AG04450 (cell line): ENCODE measurements at places on chromosomes 11 and 22.
A peak's percentile ranks its signal among the peaks of the same experiment; 100 is the strongest.

GRCh38 chr22:40541300-40541699 is 95.2 kb downstream of the MRTFA start:
- DNase-seq: no peak

DNA sequence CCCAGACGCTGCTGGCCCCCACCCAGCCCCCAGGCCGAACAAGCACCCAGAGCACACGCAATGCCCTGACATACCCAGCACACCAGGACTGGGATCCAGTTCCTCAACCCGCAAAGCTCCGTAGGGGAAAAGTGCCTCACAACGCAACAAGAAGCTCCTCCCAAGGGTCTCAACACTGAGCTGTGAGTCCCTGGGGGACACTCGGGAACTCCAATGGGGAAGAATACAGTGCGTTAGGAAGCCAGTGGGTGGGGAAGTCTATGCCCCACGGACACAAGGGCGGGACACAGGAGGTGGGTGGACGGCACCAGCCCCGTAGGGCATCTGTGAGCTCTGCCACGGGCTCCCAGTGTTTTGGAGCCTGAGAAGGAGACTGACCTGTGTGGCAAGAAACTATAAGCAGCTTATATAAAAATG is 1.6 kb downstream of the DEAF1 start:
- no peak for DNase-seq

GRCh38 chr11:86551288-86552092 is 120.9 kb downstream of the ME3 start:
- DNase-seq: peak; percentile 76

DNA sequence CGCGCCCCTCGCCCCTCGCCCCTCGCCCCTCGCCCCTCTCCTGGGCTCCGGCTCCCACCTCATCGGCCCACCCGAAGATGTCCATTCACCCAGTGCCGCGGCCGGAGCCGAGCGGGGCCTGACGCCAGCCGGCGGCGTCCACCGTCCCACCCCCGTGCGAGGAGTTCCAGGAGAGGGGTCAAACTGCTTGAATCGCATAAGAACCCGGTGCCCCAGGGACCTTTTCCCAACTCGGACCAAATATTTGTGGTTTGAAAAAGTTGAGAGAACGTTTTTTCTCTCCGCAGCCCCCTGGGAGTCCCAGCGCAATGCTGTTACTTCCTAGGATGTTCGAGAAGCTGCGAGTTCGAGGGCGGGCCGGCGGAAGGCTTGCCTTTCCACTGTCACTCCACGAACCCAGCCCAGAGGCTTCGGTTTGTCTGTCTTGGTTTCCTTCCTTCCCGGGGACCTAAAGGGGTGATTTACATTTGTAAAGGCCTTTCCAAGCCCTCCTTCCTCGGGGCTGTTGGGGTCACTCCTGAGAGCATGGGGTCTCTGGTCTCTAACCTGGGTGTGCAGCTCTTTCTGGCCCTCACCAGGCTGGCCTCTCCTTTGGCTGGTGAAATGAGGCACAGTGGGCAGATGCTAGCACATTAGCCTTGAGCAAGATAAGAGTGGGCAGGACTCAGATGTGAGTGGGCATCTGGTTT is 38.0 kb downstream of the ETS1 start:
- no peak for DNase-seq

GRCh38 chr11:69605737-69606526 is 35.0 kb upstream of the CCND1 start:
- no peak for DNase-seq

- DNase-seq: peak; percentile 79
These were observed at the start of gene PRDM10 for GRCh38 chr11:130002352-130002845. Gene PRDM10 (minus strand): TSS chr11:130002835. CDS start chr11:129960964, 41,871 bp downstream.

GRCh38 chr11:3950996-3951660 is 95.7 kb downstream of the STIM1 start:
- DNase-seq: peak; percentile 38

- no peak for DNase-seq
These were observed 2319.9 kb downstream of the LRRC4C start for GRCh38 chr11:39139581-39139980.

DNA sequence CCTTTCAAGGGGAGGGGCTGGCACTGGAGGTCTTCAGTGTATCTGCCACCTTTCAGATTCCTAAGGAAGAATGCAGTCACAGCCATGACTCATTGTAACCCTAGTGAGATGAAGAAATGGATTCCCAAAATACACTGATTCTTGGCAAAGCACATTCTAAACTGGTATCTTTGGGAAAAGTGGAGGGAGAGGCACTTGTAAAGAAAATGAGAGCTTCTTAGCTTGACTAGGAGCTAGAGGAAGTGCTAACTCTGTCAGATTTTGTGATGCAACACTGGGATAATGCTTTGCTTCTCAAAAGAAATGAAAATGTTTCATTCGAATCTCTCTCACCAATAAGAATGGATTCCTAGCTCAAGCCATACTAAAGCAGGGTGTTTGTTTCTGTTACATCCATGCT is 14.3 kb downstream of the NRIP3 start:
- no peak for DNase-seq

DNA sequence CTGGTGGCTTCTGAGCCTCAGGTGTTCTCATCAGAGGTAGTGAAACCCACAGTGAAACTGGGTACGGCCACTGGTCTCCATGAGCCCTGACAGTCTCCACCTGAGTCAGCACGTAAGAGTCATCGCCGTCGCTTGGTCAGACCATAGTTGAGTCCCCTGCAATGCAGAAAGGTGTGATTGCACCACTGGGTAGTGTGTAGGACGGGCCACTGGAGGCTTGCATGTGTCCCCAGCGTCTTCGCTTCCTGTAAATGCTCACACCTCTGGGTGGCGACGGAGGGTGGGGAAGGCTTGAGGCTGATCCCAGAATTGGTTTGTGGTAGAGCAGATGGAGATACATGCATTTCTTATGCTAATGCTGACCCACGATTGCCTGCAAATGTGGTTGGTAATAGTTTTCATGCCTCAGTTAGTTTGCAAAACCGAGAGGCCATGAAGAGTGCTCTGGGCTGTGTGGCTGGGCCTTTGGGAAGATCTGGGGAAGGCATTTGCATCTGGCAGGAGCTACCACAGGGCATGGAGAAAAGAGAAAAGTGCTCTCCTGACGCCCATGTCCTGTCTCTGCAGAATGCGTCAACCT is 26.5 kb downstream of the CTTN start:
- no peak for DNase-seq

GRCh38 chr11:120079750-120080610 is 57.9 kb downstream of the TRIM29 start:
- no peak for DNase-seq

DNA sequence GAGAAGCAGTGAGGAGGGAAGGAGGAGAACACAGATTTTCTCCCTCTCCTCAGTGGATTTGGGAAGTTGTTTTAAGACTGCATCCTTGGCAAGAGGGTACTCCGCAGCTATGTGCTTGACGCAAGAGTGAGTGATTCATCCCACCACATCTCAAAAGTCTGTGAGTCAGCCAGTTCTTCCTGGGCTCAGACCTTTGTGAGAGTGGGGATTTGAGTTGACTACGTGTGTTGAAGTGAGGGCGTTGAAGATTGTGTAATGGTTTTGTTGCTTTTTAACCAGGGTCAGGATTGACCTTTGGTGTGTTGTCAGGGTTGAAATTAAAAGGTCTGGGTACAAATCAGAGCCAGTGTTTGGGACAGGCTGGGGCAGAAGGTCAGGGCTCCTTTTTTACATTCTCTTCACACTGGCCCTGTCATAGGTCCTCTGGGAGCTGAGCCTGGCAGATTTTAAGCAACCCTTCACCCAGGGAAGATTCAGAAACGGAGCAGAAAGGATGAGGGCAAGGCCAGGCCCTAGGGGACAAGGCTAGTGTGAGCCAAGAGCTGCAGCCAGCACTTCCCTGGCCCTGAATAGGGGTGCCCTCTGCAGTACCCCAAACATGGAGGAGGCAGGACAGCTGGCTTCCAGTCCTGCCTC is 4.2 kb upstream of the C11orf86 start:
- DNase-seq: peak; percentile 99

DNA sequence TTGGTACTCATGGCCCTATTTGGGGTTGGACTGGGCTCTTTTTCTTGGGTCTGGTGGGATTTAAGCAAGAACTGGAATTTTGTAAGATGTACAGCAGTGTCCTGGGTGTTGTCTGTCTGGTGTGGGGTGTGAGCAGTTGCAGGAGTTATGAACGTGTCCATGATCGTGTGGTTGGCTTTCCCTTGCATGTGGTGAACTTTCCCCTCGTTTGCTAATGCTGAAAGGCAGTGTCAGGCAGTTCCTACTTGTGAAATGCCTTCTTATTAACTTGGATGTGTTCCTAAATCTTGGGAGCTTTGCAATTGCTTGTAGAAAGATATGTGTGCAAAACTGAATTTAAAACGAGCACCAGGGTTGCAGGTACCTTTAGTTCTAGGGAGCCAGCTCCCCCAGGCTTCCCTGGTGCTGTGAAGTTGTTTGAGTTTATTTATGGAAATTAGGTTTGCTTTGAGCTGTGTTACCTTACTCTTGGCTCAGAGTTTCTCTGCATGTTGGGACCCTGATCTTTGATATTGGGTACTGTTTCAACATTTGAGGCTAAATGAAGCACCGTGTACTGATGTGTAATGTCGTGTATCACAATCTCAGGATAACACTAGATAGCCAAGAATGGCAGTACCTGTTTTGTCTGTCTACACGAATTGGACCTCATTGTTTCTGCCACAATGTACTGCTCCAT is 35.8 kb upstream of the HSD17B12 start:
- no peak for DNase-seq

DNA sequence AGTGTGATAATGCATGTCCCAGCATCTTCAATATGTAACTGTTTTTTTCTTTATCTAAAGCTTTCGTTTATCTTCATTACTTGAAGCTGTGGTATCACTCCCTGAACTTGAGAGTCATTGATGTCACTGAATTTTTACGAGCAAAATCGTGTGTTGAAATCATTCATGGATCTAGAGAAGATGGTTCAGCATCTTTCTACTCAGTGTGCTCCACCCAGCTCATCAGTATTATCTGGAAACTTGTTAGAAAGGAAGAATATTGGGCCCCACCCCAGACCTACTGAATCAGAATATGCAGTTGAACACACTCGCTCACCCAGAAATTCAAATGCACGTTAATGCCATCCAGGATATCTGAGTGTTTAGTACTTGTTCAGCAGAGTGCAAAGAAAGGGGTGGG is 8.3 kb downstream of the CDON start:
- DNase-seq: no peak

GRCh38 chr11:17280494-17281127 is 4.1 kb downstream of the NUCB2 start:
- no peak for DNase-seq

DNA sequence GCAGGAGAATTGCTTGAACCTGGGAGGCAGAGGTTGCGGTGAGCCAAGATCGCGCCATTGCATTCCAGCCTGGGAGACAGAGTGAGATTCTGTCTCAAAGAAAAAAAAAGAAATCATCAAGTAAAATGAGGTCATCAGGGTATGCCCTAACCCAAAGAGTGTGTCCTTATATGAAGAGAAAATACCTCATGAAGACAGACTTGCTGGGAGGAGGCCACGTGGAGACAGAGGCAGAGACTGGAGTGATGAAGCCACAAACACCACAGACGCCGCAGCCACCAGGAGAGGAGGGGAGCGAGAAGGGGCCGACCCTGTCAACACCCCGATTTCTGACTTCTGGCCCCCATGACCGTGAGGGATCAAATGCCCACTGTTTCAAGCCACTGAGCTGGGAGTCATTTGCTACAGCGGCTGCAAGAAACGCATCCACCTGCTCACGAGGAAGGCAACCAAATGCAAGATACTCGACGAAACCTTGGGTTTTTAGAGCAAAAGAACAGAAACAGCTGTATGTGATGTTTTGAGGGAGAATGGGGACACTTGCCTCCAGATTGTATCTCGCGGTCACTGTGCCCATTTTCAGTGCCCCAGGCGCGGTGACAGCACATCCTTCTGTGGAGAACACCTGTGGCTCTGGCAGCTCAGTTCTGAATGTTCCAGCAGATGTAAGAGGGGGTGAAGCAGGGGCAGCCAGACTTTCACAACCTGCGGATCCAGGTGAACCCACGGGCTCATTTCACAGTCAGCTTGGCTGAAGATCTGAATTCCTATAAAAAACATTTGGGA is 1317.2 kb downstream of the TBC1D22A start:
- no peak for DNase-seq

- DNase-seq: no peak
These were observed 131.6 kb upstream of the HSD17B12 start for GRCh38 chr11:43548916-43549315.

DNA sequence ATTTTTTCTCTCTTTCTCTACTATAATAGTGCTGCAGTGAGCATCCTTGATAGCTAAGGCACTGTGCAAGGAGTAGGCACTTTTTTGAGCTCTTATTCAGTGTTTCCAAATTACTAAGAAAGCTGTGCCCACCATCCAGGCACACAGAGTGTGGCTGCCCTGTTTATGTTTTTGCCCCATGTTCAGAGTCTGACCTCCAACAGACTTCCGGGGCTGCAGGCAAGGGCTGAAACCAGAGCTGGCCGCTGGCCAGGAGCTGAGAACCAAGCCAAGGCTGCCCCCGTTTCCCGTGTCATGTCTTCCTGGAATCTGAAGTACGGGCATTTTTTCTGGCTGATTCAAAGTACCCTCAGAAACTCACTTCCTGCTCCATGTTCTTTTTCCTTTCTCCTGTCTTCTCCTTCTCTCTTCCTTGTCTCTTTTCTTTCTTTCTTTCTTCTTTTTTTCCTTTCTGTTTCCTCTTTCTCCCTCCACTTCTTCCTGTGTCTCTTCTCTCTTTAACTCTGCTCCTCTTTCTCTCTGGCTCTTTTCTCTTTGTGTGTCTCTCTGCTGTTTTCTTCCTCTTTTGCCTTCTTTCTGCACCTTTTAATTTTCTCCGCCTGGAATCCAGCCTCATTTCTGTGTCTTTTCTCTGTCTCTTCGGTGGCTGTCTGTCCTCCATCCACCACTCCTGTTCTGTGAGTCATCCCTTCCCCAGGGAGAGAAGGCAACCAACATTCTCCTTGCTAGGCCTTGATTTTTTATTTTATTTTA is 17.0 kb upstream of the KCTD14 start:
- peak; percentile 54 for DNase-seq

- DNase-seq: peak; percentile 45
These were observed 44.9 kb upstream of the ETS1 start for GRCh38 chr11:128632141-128632791.

DNA sequence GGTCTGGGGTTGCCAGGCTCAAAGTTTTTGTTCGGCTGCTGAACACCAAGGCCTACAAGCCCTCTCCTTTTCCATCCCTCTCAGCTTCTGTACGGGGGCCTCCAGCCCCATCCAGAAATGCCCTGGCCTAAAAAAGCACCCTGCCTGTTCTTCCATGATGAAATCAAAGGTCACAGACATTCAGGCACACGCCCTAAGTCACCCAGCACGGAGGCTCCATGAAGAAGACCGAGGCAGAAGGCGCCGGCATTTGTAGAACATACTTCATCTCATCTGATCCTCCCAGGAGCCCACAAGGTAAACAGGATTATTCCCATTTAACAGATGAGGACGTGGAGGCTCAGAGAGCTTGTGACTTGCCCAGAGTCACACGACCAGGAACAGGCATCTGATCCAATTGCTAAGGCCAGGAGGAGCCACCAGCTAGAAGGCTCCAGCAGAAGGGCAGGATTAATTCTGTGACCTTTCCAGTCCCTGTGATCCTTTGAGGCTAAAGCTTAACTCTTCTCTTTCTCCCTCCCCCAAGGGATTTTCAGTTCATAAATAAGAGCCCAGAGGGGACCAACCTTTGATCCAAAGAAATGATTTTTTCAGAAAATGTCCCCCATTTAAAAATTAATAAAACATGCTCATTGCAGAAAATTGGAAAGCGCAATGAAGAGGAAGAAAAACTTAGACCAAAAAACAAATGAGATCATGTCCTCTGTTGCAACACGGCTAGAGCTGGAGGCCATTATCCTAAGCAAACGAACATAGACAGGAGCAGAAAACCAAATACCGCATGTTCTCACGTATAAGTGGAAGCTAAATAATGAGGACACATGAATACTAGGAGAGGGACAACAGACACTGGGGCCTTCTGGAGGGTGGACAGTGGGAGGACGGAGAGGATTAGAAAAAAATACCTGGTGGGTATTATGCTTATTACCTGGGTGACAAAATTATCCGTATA is 38.7 kb downstream of the CYTH4 start:
- no peak for DNase-seq
